GM06990 (cell line): ENCODE measurements at places on chromosomes 12 and 14.

- DNase-seq = no peak
Measured at GRCh38 chr12:68291396-68292036, 38.1 kb upstream of the IL22 start.

DNA sequence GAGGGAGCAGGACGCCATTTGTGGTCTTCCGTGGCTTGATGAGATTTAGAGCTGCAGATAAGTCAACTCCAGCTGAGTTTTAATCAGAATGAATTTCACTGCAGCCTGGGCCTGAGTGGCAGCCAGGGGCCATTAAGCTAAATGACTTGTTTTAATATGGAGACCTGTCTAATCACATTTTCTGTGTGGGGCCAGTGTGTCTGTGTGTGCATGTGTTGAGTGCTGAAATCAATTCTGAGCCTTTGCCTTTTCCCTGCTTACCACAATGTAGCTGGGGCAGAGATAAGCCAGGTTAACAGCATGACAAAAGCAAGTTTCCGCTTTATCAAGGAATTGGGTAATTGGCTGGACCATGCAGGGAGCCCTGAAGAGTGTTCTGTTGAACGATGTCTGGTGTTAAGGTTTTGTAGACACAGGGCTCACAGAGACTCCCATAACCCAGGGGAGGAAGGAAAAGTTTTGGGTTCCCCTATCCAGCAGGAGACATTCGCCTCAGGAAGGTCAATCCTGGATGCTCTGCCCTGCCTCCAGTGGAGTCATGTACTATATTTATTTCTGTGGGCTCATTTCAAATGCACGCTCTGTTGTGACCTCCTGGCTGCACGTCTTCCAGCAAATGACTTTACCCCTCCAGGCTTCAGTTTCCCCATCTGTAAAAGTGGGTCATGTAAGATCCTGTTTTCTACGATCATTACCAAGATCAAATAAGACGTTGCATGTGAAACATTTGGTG is 24.2 kb downstream of the RPH3A start:
- DNase-seq = no peak

DNA sequence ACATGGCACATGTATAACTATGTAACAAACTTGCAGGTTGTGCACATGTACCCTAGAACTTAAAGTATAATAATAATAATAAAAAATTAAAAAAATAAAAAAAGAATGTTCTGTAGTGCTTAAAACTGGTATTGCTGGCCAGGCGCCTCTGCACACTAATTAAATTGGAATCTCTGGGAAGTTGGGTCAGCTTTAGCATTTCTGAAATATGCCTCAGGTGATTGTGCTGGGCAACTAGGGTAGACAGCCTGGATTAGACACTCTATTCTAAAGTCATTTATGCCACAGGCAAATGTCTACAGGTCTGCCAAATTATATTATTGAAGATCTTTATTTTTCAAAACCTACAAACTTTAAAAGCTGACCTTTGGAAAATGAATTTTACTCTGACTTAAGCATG is 55.3 kb downstream of the PPM1H start:
- DNase-seq = no peak

- DNase-seq = no peak
Measured at GRCh38 chr12:101878243-101878821, 952 bp downstream of the DRAM1 start.

DNA sequence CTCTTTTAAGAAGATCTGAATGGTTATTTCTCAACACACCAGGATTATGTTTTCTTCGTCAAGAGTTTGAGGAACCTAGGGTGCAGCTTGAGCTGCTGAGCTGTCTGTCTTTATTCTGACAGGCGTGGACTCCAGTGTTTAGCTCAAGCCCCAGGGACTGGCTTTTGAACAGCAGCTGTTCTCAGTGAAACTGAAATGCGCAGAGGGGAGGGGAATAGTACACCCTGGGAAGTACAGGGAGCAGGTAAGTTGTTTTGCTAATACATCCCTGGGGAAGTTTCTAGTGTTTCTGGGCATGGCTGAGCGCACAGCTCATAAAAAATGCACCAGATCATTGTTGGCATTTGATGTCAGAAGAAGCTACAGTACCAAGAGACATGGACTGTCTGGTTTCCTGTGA is 659.8 kb downstream of the DIO2 start:
- no peak for DNase-seq
